ENCODE measurements at places on chromosomes 11 and 22. TPM values are rescaled to one million over a fixed set of nuclear protein-coding genes. Genes with fewer than 3 reads are reported as not detected.

The MOGAT2 gene
- not detected for total RNA-seq

The EMID1 gene
- total RNA-seq = not detected

The SLC36A4 gene
- total RNA-seq = 7.7 TPM

The UBASH3B gene
- total RNA-seq = 19.0 TPM

The GPR83 gene
- 0.09 TPM for total RNA-seq

Measured in smooth muscle cell of the umbilical artery (primary cell).